ENCODE measurements at places on chromosomes 11 and 22.

DNA sequence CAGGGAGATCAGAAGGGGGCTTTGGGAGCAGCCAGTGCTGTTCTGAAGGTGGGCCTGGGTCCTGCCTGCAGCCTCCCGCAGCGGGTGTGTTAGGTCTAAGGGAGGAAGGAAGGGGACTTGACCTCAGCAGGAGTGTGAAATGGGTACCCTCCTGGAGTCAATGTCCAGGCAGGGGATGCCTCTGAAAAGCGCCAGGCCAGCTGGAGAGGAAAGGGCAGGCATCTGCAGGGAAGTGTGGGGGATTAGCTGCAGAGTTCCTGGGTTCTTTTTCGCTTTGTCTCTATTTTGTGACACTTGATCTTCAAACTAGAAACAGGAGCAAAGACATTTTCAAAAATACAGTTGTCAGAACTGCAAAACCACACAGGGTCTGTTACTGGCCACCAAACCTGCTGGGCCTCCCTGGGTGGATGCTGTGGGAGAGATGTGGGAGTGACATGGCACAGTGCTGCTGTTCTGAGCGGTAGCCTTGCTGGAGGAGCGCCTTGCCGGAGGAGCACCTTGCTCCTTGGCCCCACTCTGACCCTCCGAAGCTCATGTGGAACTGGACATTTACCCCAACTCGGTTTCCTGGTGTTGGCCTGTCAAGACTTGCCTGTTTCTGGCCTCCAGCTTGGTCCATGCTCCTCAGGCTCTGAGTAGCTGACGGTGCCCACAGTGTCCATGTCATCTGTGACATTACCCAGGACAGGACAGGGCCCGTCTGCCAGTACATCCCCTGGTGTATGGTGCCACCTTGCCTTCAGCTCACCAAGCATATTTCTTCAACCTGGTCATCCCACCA is 25.9 kb downstream of the MED15 start:
- DNase-seq = no peak

- peak; percentile 17 for DNase-seq
Observed at GRCh38 chr11:7348432-7349304, 97.0 kb downstream of the SYT9 start.

GRCh38 chr11:10413268-10413667 is 41.8 kb upstream of the AMPD3 start:
- no peak for DNase-seq

DNA sequence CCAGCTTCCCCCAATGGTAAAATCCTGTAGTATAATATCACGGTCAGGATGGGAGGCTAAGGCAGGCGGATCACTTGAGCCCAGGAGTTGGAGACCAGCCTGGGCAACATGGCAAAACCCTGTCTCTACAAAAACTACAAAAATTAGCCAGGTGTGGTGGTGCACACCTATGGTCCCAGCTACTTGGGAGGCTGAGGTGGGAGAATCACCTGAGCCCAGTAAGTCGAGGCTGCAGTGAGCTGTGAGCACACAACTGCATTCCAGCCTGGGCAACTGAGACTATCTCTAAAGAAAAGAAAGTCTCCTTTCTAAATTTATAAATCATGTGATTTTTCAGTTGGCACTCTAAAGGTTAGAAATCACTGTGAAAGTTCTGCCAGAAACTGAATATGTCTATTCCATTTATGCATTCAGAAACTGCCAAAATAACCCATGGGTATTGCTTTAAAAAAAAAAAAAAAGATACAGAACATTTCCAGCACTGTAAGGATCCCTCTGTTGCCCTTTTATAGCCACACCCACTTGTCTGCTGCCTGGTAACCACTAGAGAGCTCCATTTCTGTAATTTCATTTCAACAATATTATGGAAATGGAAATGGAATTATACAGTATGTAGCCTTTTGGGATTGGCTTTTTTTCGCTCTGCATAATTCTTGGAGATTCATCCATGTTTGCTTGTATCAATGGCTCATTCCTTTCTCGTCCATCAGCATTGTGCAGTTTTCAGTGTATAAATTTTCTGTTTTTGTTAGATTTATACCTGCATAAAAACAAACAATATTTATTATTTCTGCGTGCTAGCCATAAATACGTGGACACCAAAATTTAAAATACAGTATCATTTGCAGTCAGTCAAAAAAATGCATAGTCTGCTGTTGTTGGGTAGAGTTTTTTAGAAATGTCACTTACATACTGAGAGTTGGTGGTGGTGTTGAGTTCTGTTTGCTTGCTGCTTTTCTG is 9.4 kb downstream of the CDC45 start:
- DNase-seq = no peak

- no peak for DNase-seq
Observed at GRCh38 chr11:71169313-71169712, 83.1 kb downstream of the SHANK2 start.

DNA sequence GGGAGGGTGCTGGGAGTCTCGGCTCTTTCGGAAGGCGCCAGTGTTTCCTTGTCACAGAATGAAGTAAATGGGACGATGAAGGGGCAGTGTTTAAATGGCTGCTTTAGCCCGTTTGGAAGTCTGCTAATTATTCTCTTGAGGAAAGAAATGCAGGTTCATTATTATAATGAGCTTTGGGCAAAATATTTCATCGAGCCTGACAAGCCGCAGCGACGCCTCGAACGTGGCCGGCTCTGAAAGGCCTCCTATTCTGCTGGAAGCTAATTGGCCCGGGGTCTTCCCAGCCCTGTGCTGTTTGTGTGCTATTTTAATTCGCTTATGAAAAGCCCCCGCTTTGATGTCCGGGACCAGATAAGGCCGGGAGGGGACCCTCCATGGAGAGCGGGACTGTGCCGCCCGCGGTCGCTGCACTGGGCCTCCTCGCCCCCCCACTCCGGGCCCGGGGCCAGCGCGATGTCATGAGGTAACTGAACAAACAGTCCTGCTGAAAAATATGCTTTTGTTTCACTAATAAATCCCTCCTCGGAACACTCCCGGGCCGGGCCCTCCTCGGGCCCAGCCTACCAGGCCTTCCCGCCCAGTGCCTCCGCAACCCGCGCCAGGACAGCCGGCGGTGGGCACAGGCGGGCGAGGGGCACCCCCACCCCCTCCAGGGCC is 78.4 kb downstream of the CDKN1C start:
- no peak for DNase-seq

- DNase-seq = no peak
Observed at GRCh38 chr22:50091092-50091768, 1.4 kb downstream of the MOV10L1 start.

DNA sequence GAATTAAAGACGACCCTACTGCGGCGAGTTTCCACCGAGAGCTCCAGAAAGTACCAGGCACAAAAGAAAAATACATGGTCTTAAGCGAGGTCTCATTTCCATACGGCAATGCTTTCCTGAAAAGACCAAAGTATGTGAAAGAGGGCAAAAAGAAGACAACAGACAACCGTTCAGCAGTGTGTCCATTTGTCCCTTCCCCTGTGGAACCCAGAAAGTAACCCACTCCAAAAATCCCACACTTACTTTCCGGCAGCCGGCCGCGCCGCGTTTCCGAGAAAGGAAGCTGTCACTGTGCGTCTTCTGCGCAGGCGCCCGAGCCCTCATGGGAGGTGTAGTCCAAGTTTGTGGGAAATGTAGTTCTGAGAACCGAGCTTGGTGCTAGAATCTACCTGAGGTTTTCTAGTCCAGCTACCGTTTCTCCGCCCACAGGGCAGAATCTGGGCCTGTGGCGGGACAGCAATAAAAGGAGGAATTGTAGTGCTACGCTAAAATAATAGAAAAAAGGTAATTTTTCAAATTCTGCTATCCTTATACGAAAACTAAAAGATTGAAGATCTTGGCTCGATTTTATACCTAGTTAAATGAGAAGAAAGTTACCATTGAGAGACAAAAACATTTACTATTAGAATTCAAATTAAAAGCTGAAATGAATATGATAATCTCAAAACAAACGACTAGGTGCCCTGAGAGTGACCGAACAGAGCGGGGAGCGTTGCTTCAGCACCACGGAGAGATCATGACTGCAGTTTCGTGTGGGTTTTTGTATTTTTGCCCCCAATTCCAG is at the start of gene PUS3:
Gene PUS3, minus strand, starts transcription at position 280 of the 784 bp plus-strand sequence. CDS start 6,922 bp downstream, outside the sequence.
- peak; percentile 78 for DNase-seq

Measured in NCI-H187 (cell line).